ENCODE measurements at places on chromosomes 7 and 10.

- no peak for DNase-seq
These were observed 38.6 kb upstream of the ADD3 start for GRCh38 chr10:109968953-109969759.

GRCh38 chr7:47942132-47942531 is 6.1 kb downstream of the PKD1L1 start:
- DNase-seq = no peak

GRCh38 chr10:15280462-15280861 is 90.6 kb downstream of the FAM171A1 start:
- DNase-seq = no peak

DNA sequence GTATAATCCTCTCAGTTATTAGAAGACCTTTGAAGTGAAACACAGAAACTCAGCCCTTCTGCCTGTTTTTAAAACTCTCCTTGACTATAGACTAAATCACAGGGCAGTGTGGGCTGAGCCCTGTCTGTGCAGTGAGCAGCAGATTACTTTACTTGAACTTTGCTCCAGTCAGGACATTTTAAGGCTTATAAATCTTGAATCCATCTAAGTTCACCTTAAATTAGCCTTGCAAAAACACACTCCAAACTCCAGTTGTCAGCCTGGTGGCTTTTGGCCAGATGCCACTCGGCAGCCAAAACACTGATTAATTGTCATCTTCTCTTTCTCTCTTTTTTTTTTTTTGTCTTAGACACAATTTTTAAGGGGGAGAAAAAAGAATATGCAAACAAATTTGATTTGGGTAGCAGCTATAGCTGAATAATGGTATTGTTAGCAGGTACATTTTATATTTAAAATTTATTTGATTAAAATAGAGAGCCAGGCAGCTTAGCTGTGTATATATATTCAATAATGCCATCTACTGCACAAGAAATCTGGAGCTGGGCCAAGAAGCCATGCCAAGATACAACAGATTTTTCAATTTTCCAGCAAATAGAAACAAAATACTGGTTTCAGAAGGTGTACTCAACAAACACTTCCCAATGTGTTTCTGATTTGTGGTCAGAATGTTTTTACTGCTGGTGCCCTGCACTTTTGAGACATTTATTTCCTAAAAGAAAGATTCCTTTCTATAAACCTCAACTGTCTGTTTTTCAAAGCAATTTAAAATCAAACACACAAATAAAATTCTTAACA is 247.7 kb downstream of the TFEC start:
- no peak for DNase-seq

GRCh38 chr10:77602231-77602912 is 35.2 kb downstream of the KCNMA1 start:
- DNase-seq = no peak

DNA sequence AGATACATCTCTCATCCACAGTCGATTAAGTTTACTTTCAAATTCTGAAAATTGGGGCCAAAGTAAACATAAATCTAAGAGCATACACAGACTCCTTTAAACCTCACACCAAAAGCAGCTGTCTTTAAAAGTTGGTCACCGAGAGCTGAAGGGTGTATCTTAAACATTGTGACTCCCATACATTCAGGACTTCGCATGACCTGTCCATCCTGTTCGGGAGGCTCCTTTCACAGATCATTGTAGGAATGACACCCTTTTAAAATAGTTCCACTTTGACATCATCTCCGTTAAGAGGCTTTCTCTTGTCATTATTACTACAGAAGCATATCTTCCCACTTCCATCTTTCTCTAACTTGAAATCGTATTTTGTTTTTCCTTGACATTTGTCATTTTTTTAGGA is 440.0 kb downstream of the DNAJB9 start:
- DNase-seq = no peak

DNA sequence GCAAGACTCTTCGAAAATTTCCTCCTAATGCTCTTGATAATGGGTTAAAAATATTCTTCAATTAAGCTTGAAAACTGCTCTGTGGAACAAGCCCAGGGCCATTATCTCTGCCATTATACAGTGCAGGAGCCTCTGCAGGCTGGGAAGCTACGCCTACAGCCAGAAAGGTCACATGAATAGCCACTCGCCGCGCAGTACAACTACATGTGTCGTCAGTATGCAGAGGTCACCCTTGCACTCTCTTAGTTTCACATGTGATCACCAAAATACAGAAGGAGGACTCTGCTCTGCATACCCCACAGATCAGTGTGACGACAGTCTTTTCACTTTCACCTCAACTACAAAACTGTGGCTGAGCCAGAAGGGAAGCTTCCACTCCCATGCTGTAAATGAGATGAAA is 141.8 kb upstream of the C1QL3 start:
- no peak for DNase-seq

GRCh38 chr10:21363731-21364104 is 161.8 kb downstream of the SKIDA1 start:
- DNase-seq = no peak

DNA sequence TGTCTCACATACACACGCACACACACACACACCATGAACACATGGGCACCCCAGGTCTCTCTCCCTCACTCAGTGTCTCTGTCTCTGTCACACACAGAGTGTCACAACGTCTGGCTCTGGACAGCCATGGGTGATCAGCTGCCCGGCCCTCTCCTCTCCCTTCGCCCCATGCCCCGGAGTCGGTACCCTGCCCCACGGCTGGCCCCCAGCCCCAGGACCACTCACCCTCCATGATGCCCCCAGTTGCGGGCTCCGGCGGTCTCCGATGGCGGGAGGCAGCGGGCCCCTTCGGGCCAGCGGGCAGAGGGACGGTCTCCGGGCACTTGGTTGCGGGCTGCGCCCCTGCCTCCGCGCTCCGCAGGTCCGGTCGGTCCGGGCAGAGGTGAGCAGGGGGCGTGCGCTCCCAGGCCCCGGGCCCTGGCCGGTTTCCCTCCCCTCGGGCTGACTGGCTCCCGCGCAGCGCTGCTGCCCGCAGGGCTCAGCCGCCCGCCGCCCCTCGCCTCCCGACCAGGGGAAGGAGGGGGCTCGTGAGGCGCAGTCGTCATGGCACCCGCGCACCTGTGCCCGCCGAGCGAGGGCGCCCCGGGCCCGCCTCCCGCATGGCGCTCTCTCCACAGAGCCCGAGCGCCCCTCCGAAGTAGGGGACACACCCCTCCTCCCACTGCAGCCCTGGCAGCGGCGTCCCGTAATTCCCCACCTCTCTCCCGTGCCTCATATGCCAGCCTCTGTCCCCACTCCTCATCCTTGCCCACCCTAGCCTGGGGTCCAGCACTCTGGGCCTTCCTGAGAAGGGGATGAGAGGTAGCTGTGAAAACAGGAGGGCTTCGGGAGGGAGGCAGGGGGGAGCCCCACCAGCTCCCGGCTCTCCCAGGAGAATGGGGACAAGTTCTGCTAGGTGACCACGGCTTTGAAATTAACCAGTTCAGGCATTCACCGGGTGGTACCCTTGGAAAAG is at the start of gene NPFFR1:
Gene NPFFR1, minus strand, starts transcription at position 560 of the 955 bp plus-strand sequence. Its CDS starts 328 bp downstream, at position 232.
- DNase-seq = no peak

DNA sequence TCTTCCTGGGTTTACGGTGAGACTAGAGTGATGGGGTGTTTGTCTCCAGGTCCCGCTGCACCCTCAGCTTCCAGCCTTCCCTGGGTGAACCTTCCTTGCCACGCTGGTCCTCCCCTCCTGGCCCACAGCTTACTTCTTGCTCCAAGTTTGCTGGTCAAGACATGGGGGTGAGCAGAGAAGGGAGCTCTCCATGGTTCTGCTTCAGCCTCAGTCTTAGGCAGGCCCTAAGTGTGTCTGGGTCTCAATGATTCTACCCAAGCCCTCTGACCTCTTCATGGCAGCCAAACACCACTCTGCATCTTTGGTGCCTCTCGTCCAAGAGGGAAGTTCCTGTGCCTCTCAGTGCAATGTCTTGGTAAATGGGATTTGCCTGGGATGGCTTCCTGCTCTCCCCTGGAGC is 356.5 kb upstream of the KLF6 start:
- DNase-seq = no peak

DNA sequence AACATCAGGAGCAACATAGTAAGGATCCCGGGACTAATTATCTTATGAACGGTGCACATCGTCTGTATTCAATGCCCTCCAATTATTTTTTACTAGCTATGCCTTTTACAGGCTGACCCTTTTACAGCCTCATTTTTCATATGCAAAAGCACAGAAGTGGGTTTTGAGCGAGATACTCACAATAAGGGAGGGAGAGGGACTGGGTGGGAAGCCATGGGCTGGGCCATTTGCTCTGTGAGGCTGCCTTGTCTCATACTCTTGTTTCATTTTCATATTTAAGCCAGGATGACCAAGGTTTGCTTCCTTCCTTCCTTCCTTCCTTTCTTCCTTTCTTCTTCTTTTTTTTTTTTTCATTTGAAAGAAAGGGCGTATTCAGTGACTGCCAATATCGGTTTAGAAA is 259.3 kb downstream of the TRIL start:
- DNase-seq = no peak

DNA sequence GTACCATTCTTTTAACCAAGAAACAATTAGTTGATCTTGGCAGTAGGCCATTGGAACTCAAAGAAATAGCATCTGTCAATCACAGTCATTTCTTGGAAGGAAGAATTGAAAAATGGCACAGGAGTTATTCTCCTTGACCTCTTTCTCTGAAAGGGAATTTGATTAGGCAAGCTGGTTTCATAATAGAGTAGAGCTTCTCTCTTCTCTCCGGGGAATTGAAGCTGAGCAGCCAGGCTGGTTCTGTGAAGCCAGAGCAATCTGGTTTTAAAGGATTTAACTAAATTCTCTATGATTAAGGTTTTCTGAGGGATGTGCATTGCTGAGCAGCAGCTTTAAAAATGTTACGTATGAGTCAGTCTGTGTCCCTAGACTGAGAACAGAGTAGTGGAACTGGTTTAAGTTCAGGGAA is 70.2 kb downstream of the AHCYL2 start:
- DNase-seq = peak; percentile 34

GRCh38 chr7:82257118-82257695 is 186.4 kb downstream of the CACNA2D1 start:
- no peak for DNase-seq

- DNase-seq = no peak
These were observed 103.1 kb downstream of the ZNF467 start for GRCh38 chr7:149670288-149670687.

- no peak for DNase-seq
These were observed 130.5 kb upstream of the UNC5B start for GRCh38 chr10:71081912-71082311.

DNA sequence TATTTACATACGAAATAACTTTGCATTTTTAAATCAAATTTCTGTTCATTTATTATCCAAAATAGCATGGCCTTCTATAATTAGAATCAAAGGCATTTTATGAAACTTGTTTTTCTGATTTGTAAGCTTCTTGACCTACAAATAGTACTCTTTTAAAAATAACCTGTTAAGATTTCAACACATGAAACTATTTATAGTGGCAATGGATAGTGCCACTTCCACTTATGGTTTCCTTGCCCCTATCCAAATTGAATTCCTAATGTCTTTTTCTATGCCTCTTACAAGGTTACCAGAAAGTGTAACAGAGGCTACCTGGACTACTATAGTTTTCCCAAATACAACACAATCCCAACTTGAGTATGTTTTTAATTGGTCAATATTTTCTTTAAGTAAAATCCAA is 263.5 kb downstream of the SEMA3D start:
- DNase-seq = no peak
